ENCODE measurements at places on chromosomes 12 and 14.
A peak's percentile ranks its signal among the peaks of the same experiment; 100 is the strongest.

DNA sequence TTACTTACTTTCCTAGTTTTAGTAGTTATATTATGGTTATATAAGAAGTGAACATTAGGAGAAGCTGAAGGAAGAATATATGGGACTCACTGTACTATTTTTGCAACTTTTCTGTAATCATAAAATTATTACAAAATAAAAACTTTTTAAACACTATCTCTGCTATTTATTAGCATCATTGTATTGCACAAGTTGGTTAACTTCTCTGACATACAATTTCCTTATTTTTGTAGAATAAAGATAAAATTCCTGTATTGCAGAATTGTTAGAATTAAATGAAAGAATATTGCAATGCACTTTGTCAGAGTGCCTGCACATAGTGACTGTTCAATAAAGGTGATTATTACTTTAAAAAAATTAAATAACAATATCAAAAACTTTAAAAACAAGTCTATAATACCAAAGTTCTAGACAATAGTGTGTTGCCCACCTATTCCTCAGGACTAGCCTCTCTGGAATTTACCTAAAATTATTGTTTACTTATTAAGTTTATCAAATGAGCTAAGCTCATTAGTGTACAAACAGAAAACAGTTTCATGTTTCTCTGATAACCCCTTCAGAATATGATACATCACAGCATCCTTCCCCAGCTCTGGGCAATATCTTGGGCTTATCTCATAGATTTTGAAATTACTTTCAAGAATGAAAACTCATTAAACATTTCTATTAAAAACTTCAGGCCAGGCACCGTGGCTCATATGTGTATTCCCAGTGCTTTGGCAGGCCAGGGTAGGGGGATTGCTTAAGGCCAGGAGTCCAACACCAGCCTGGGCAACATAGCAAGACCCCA, 77.4 kb upstream of the TMPO start:
- no peaks in the 10 kb centered on the region for H3K4me1 ChIP-seq
- H3K27ac ChIP-seq, result peak overlapping the region; percentile 82
- H3K4me3 ChIP-seq, result no peak overlapping the region

DNA sequence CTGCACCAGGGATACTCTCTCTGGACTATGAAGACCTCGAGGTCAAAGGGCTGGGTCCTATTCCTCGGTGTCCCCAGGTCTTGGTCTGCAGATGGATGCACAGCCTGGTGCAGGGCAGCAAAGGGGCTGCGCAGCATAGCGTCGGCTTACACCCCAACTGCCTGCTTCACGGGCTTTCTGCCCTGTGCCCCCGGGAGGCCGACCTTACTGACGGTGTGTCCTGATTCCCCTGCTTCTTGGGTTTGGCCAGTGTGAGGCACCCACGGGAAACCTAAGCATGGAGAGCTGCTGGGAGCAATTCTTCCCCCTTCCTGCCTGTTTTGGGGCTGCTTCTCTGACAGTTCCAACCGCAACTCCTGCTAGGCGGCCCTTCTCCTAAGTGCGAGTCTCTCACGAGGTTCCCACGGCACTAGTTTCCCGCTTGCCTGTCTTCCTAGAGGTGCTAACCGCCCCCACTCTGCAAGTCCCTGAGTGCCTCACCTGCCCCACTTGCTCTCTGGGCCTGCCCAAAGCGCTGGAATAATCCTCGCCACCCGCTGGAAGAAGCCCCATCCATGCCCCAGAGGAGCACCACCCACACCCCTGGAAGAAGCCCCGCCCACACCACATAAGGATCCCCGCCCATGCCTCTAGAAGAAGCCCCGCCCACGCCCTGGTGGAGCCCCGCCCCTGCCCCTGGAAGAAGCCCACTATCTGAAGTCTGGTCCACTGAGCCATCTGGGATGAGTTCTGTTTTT, 54.0 kb downstream of the PRIMA1 start:
- no peak overlapping the region for H3K27ac ChIP-seq
- no peak overlapping the region for H3K4me3 ChIP-seq
- DNase-seq, result no peak
- H3K27me3 ChIP-seq, result peaks cover 6% of the 10 kb centered on the region

GRCh38 chr12:131535779-131536178, 175.1 kb upstream of the SFSWAP start:
- H3K27ac ChIP-seq, result peak overlapping the region; percentile 76
- H3K36me3 ChIP-seq, result no peaks in the 10 kb centered on the region
- no peak for DNase-seq
- peaks cover 11% of the 10 kb centered on the region for H3K4me1 ChIP-seq

GRCh38 chr12:99959549-99960170, 25.1 kb downstream of the ANKS1B start:
- H3K4me3 ChIP-seq, result no peak overlapping the region
- H3K27ac ChIP-seq, result no peak overlapping the region
- no peaks in the 10 kb centered on the region for H3K4me1 ChIP-seq
- no peak for DNase-seq
- H3K36me3 ChIP-seq, result no peaks in the 10 kb centered on the region
- no peaks in the 10 kb centered on the region for H3K27me3 ChIP-seq

DNA sequence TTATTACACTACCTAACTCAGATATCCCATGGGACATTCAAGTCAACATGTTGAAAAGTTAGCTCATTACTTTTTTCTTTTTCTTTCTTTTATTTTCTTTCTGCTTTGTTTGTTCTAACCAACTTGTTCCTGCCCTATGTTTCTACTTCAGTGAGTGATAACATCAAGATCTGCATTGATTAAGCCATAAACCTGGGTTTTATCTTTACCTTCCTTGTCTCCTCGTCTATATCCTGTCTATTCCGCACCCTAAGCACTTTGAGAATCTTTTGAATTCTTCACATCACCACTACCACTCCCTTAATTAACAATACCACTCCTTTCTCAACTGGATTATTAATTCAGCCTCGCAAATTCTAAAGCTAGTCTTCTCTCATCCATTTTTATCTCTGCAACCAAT, 81.9 kb upstream of the AVPR1A start:
- H3K4me1 ChIP-seq, result no peaks in the 10 kb centered on the region
- no peaks in the 10 kb centered on the region for H3K27me3 ChIP-seq
- no peak overlapping the region for H3K4me3 ChIP-seq
- H3K27ac ChIP-seq, result no peak overlapping the region
- H3K36me3 ChIP-seq, result no peaks in the 10 kb centered on the region

GRCh38 chr12:86389949-86390348, 133.8 kb upstream of the MGAT4C start:
- no peaks in the 10 kb centered on the region for H3K36me3 ChIP-seq
- no peak for DNase-seq
- no peaks in the 10 kb centered on the region for H3K4me1 ChIP-seq
- no peaks in the 10 kb centered on the region for H3K27me3 ChIP-seq
- no peak overlapping the region for H3K4me3 ChIP-seq
- H3K27ac ChIP-seq, result no peak overlapping the region

GRCh38 chr12:14164266-14164665, 182.9 kb upstream of the GRIN2B start:
- H3K36me3 ChIP-seq, result no peaks in the 10 kb centered on the region
- no peaks in the 10 kb centered on the region for H3K27me3 ChIP-seq
- H3K4me1 ChIP-seq, result no peaks in the 10 kb centered on the region
- H3K4me3 ChIP-seq, result no peak overlapping the region

DNA sequence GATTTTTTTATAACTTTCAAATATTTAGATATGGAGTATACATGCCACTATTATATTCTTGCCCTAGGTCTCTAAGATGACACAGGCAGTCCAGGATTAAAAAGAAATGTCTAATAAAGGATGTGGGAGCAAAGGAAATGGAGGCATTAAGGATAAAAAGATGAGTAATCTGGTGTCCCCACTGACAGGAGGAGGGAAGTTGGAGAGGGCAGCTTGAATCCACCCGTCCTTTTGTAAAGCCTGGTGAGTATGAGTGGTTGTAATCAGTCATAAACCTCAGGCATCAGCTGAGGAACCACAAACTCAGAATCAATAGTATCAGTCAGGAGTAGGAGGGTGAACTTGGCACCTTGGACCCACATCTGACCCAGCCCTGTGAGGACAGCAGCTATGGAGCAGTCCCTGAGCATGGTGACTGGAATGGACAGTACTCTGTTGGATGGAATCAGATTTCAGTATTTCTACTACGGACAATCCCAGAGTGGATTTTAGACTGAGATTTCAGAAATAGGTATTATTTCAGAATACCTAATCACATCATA, 100.5 kb downstream of the EXOC5 start:
- no peak overlapping the region for H3K4me3 ChIP-seq
- no peaks in the 10 kb centered on the region for H3K4me1 ChIP-seq
- H3K27me3 ChIP-seq, result no peaks in the 10 kb centered on the region
- no peaks in the 10 kb centered on the region for H3K36me3 ChIP-seq

DNA sequence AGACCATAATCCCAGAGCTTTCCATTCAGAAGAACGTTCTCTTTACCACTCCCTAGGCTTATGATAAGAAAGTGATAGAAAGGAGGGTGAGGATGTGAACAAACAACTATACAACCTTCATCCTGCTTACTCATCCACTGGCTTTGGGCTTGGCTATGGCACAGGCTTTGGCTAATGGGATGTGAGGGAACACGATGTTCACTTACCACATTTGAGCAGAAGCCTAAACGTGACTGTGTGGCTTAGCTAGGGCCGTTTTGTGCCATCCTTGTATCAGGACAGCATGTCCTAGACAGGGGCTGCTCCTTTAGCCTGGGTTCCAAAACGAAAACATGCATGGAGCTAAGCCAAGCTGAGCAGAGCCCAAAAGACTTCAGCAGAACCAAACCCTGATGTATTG, 118.6 kb upstream of the CCDC175 start:
- peaks cover 4% of the 10 kb centered on the region for H3K4me1 ChIP-seq
- H3K36me3 ChIP-seq, result no peaks in the 10 kb centered on the region
- H3K27me3 ChIP-seq, result no peaks in the 10 kb centered on the region
- no peak overlapping the region for H3K27ac ChIP-seq

- DNase-seq, result peak; percentile 24
- H3K27me3 ChIP-seq, result no peaks in the 10 kb centered on the region
- no peak overlapping the region for H3K4me3 ChIP-seq
- no peaks in the 10 kb centered on the region for H3K4me1 ChIP-seq
- peaks cover 100% of the 10 kb centered on the region for H3K36me3 ChIP-seq
Observed at GRCh38 chr14:102975662-102976061, 53.2 kb downstream of the AMN start.

- no peaks in the 10 kb centered on the region for H3K4me1 ChIP-seq
- no peaks in the 10 kb centered on the region for H3K27me3 ChIP-seq
- no peak for DNase-seq
- H3K27ac ChIP-seq, result no peak overlapping the region
- H3K4me3 ChIP-seq, result no peak overlapping the region
- H3K36me3 ChIP-seq, result no peaks in the 10 kb centered on the region
Observed at GRCh38 chr12:93661021-93661420, 16.2 kb upstream of the CRADD start.

- no peak overlapping the region for H3K27ac ChIP-seq
- no peaks in the 10 kb centered on the region for H3K4me1 ChIP-seq
- no peaks in the 10 kb centered on the region for H3K27me3 ChIP-seq
- H3K4me3 ChIP-seq, result no peak overlapping the region
Observed at GRCh38 chr12:91628656-91629055, 446.0 kb upstream of the DCN start.

GRCh38 chr14:103094406-103095209, at the start of gene EXOC3L4:
Gene EXOC3L4 (plus strand): TSS chr14:103094725. CDS start chr14:103100220, 5,495 bp downstream.
- H3K4me3 ChIP-seq, result peak within 1 kb of the TSS; percentile 2
- DNase-seq, result no peak
- no peaks in the 10 kb centered on the region for H3K27me3 ChIP-seq

GRCh38 chr12:5554711-5555110, 122.8 kb downstream of the NTF3 start:
- DNase-seq, result no peak
- H3K4me1 ChIP-seq, result no peaks in the 10 kb centered on the region
- no peak overlapping the region for H3K4me3 ChIP-seq
- no peaks in the 10 kb centered on the region for H3K27me3 ChIP-seq
- H3K36me3 ChIP-seq, result no peaks in the 10 kb centered on the region

- H3K36me3 ChIP-seq, result peaks cover 27% of the 10 kb centered on the region
- H3K27ac ChIP-seq, result peak overlapping the region; percentile 99
- DNase-seq, result no peak
- H3K4me3 ChIP-seq, result no peak overlapping the region
Observed at GRCh38 chr12:64616201-64616600, 5.9 kb downstream of the RASSF3 start.

DNA sequence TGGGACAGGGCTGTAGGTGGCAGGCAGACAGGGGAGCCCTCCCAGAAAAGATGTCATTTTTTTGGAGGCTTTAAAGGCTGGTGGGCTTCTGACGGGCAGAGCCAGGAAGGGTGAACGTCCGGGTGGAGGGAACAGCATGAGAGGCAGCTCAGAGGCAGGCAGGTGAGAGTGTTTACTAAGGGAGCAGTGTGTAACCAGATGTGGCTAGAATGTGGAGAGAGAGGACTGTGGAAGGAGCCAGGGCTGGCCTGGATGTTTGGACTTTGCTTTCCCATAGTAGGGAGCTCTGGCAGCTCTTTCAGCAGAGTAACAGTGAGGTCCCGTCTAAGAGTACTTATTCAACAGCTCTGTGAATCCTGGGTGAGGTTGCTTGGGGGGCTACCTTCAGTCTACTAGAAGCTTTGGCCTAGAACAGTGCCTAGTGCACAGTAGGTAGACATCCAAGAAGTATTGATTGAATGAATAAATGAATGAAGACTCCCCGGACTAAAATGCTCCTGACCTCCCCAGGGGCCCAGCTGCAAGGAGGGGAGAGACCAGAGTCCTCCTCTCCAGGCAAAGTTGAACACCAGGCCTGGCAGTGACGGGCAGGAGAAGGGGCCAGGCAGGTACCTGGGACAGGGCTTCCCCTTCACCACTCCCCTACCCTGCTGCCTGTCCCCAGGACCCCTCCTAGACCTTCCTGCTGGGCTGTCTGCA, 8.5 kb downstream of the FAM222A start:
- H3K27ac ChIP-seq, result no peak overlapping the region
- DNase-seq, result no peak
- no peak overlapping the region for H3K4me3 ChIP-seq
- peaks cover 20% of the 10 kb centered on the region for H3K27me3 ChIP-seq
- peaks cover 27% of the 10 kb centered on the region for H3K4me1 ChIP-seq

DNA sequence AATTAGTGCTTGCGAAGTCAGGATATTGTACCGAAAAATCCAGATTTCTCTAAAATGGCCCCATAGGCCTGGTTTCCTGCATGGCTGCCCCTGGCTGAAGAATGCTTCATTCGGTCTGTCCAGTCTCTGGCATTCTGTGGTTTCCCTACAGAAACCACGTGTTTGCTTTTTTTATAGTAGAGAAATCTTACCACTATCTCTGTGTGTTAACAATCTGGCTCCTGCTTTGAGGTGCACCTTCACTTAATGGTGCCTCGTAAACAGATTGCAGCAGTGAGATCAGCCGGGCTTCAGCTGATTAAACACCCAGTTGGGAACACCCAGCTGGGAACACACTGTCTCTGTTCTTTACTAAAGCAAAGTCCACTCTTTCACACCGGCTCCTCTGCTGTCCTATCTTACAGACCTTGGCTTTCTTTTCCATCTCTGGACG, 6.7 kb upstream of the DNAAF2 start:
- no peaks in the 10 kb centered on the region for H3K27me3 ChIP-seq
- no peak overlapping the region for H3K27ac ChIP-seq
- H3K36me3 ChIP-seq, result peaks cover 60% of the 10 kb centered on the region
- no peak for DNase-seq
- H3K4me3 ChIP-seq, result no peak overlapping the region

GRCh38 chr12:46260124-46260912, 8.5 kb downstream of the SLC38A1 start:
- no peak for DNase-seq
- peaks cover 100% of the 10 kb centered on the region for H3K4me1 ChIP-seq
- no peak overlapping the region for H3K27ac ChIP-seq
- H3K27me3 ChIP-seq, result no peaks in the 10 kb centered on the region
- no peaks in the 10 kb centered on the region for H3K36me3 ChIP-seq
- H3K4me3 ChIP-seq, result no peak overlapping the region

All from spleen (tissue), 13 donors.